GM23248 (cell line): ENCODE measurements at places on chromosomes 7 and 10.

GRCh38 chr7:4962872-4963775, 4.1 kb upstream of the MMD2 start:
- no peak for DNase-seq

DNA sequence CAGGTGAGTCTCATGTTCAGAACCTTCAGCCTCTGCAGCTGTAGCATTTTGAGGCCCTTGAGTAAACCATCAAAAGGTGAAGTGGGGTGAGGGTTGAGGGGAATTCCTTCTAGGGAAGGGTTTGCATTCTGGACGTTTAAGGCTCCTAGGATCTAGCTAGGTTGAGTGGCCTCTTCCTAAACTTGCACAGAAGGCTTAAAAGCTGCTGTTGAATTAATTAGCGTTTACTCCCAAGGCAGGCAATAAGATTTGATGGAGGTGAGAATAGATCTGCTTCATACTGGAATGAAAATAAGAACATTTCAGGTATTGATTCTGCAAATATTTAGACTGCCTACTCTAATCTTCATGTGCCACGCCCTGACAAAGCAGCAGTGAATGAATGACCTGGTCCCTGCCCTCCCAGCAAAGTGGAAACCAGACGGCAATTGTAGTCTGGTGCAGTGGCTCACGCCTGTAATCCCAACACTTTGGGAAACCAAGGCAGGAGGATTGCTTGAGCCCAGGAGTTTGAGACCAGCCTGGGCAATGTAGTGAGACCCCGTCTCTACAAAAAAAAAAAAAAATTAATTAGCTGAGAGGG, 11.4 kb upstream of the KPNA7 start:
- no peak for DNase-seq

DNA sequence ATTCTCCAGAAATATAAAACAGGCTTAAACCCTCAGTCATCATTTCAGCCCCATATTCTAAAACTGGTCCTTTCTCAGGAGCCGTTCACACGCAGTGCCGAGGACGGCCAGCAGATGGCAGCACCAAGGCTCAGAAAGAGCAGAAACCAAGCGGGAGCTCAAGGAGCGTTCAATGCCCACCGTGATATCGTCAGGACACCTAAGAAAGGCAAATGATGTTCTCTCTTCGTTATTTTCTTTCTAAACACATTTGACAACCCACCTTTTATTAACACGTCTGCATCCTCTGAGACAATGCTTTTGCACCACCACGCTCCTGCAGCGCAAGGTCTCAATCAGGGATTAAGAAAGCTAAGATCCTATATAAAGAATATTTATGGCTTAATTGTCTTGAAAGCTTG, 45.7 kb upstream of the RBM33 start:
- peak; percentile 80 for DNase-seq

DNA sequence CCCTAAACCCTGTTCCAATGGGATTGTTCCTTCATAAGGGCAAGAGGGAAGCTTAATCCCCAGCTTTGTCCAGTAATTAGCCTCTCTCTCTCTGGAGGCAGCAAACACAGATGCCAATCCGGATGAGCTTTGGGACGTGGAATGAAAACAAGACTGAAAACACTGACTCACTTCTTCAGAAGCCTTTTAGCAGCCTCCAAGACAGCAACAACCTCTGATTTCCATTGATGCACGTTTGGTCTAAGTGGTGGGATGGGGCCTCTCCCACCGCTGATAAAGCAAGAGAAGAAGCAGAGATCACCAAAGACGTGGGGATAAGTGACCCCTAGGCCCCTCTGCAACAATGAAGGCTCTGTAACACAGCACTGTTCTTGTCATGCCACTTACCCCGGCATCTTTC, 5.8 kb upstream of the GFRA1 start:
- peak; percentile 71 for DNase-seq
